DMS79 (cell line): ENCODE measurements at places on chromosomes 3 and 15.

DNA sequence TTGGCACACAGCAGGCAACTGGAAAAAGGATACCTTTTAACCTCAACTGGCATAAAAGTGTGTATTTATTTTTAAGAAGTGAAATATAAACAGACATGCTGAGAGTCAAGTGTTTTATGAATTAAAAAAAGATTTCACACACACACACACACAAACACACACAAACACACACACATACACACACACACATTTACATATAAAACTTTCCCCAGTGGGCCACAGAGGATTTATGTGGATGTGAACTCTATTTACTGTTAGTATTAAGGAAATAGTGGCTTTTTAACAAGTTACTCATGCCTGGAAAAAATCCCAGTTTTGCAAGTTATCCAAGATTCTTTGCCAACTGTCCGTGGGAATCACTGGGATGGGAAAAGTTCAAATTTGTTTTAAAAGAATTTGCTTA, 725.9 kb upstream of the NR2F2 start:
- no peak for DNase-seq

DNA sequence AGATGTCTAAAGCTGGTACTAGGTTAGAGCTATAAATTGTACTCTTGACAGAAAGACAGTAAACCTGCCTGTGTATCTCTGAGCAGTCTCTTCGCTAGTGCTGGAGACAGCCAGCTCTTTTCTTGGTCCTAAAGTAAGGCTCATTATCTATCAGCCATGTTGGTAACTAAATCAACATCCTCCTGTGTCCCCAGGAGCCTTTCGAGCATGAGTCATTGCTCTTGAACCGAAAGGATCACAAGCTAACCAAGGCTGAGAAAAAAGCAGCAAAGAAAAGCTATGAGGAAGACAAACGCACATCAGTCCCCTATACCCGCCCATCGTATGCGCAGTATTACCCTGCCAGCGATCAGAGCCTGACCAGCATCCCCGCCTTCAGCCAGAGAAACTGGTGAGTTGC, 25.0 kb upstream of the TEX264 start:
- no peak for DNase-seq

DNA sequence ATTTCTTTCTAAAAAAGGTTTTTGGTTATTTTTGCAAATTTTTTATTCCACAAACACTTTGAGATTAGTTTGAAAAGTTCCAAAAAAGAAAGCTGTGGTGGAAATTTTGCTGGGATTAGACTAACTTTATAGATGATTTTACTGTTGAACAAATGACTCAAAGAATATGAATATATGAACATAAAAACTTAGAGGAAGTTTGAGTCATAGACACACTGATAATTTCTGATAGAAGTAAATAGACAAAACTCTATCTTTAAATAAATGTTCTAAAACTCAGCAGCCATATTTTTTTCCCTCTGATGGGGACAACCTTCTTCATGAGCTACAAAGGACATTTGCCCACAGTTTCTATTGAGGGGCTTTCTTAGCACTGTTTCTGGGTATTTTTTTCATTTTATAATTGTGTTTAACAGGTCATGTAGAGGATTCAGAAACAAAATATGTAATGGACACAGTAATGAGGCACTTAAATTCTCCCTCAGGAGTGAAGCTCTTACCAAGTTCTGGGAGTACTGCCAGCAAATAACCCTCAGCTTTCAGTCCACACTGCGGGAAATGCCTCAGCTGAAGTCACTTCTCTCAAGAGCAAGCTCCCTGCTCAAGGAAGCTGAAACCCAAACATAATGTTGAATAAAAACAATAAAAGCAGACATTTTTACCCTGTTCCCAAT, 157.6 kb downstream of the NFKBIZ start:
- DNase-seq = peak; percentile 91

DNA sequence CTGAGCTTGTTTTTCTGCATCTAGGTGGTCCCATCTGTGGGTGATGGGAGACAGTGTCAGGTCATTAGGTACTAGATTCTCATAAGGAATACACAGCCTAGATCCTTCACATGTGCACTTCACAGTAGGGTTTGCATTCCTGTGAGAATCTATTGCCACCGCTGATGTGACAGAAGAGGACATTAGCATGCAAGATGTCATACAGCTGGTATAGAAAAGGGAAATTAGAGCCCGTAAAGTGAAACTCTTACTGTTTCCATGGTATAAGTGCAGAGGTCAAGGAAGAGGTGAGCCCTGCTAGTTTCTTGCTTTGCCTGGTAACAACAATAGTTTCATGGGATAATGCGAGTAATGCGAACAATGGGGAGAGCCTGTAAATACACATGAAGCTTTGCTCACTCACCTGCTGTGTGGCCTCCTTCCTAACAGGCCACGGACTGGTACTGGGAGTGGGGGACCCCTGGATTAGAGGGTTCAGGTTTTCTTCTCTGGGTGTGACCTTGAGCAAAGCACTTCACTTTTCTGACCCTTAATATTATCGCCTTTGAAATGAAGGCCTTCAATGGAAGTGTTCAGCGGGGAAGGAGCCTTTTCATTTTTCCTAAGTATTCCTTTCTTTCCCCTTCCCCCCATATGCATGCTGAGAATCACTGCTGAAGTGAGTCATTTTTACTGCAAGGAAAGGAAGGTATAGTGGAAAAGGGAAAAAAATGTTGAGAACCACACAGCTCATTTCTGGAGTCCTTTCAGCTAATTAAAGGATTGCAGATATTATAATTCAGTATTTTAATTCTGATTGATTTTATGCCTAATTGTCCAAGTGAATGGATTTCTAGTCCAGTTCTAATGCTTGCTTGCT, 286.4 kb downstream of the UBE2E2 start:
- no peak for DNase-seq

GRCh38 chr3:156425651-156426050, 129.3 kb downstream of the SSR3 start:
- peak; percentile 95 for DNase-seq

DNA sequence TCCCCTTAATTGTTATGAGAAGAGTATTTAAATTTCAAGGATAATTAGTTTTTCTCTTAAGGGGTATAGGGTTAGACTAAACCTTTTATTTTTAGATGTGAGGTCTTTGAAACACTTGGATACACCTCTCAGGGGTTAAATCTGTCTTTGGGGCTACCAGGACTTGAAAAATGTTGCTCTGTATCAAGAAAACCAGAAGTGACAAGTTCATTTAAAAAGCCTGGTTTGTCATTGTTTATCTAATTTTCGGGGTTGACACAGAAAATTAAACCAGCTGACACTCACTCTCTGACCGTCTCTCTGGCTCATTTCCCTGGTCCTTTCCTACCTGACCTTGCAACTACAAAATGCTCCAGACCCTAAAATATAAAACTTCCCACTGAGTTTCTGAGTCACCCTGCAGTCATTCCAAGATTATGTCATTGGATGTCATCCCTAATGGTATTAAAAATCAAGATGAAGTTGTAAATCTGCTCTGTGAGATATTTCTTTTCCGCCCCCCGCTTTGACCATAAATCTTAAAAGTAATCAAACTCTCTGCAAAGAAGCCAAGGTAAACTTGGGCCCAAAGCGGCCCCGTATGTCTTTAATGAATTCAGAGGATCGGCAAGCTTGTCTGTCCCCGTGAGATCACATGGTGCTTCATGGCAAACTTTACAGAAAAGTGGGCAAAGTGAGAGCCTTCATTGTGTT, 32.9 kb upstream of the SKOR1 start:
- DNase-seq = no peak

- DNase-seq = no peak
These were observed 6.5 kb downstream of the SQOR start for GRCh38 chr15:45641374-45641781.
